ENCODE measurements at places on chromosomes 2 and 18.

DNA sequence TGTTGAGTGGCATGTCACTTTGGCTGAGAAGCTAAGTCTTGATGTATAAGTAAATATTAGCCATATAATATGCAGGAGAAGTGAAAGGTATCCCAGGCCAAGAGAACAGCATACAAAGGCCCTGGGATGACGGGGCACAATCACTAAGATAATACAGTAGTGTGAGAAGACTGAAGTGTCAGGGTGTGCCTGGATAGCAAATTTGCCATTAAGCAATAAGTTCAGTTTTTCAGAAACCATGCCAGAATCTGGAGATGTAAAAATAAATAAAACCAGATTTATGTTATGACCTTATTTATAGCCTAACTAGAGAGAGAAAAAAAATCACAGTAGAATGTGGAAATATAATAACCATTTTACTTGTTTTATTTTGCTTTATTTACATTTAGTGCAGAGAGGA lies 1858.7 kb upstream of the CELF4 start:
- DNase-seq = no peak

DNA sequence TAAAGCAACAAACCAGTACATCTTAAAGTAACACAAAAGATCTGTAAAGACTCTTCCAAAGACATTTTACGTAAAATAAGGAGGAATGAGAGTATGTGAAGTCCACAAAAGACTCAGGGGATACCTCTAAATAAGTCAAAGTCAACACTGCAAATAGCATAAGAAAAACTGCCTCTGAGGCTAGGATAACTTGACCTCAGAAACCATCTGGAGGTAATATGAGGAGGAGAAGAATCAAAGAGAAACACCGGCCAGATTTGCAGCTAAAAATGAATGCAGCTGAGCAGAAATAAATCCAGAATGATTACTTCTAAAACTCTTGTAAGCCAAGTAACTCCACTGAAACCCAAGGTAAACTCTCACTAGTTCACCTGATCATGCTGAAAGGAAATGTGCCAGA lies 52.2 kb upstream of the ERMN start:
- DNase-seq = no peak

DNA sequence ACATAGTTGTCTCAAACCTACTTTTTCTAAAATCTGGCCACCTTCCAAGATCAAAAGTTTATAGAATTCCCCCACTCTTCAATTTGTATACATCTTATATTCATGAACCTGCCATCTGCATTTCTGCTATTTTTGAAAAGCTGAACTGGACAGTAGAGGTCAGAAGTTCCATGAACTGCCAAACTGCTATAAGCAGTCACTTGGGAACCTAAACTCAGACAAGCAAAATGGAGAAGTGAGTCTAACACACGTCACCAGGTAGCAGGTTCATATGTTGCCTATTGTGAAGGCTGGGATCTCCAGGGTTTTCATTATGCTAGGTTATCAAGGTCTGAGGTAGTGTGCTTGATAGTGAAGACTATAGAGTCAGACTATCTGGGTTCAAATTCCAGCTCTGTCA lies 2.0 kb upstream of the MYO1B start:
- no peak for DNase-seq

GRCh38 chr18:6638447-6638846 lies 91.1 kb upstream of the ARHGAP28 start:
- DNase-seq = no peak

DNA sequence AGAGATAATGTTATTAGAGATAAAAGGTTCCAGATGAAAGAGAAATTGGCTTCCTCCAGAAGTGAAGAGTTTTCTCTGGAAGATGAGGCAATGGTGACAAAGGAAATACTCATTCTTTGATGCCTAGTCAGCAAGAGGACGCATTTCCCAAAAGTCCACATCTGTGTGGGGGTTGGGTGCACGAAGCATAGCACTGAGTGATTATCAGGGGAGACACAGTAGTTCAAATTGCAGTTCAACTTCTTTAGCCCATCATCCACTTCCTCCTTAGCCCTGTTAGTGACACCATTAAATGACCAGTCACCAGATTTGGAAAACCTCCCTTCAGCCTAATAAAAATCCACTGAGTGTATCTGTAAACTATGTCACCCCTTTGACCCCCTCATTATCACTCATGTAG lies 80.9 kb upstream of the PHLPP1 start:
- no peak for DNase-seq

DNA sequence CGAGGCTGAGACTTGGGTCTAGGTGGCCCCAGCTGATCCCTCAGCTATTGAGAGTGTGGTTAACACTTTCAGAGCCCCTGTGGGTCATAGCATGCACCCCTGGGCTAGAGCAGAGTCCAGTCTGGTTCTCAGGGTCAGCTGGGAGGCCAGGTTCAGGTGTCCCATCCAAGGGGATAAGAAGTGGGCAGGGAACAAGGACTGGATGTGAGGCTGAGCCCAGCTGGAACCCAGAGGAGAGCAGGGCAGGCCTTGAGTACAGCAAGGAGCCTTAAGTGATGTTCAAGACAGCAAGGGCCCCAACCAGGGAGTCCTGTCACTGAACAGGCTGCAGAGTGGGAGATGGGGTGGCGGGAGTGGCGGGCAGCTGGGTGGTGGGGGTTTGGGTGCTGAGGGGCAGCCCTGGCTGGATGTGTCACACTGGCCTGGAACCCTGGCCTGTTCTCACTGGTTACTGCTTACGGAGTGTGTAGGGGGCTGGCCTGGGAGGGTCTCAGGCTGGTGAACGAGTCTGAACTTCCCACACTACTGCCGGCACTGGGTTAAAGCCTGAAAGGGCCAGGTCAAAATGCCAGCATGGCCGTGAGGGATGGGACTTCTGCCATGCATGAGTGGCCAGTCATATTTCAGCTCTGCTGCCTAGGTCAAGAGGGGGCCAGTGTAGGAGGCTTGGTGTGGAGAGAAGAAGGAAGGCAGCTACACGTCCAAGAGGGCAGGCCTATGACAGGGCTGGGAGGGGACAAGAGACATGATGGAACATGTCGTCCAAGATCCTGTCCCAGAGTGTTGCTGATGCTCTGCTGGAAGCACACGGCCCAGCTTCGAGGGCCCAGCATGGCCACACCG lies 13.6 kb downstream of the TMEM185B start:
- no peak for DNase-seq

DNA sequence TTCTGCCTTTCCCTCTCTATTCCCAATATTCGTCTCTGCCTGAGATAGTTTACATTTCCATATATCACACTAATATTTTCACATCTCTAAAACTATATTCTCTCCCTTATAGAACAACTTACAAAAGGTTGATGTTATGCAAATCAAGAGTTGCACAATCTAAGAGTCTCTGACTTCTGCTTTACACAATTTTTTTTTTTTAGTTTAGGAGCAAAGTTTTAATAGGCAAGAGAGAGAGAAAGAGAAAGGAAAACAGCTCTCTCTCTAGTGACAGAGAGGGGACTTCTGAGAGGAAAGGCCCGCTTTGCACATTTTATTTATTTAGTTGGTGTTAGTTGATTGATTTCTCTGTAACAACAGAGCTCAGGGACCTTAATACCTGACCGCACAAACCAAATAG lies 380.2 kb downstream of the TXNL1 start:
- DNase-seq = no peak

- no peak for DNase-seq
These were observed 203.1 kb downstream of the NCKAP5 start for GRCh38 chr2:133365117-133365516.

GRCh38 chr2:43939695-43940256 lies 56.0 kb downstream of the LRPPRC start:
- no peak for DNase-seq

DNA sequence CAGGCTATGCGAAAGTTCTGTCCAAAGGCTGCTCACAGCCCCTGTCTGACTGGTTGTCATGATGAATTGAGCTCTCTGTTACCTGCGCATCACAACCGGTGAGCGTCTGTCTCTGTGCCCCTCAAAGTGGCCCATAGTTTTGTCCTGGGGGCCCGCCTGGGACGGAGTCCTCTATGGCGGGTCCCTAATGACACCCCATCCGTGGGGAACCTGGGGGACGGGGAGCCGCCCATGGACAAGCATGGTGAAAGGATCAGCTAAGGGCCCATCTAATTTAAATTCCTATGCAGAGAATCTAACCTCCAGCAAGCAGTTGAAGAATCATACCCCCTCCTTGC lies 473 bp downstream of the ELMOD3 start:
- no peak for DNase-seq

DNA sequence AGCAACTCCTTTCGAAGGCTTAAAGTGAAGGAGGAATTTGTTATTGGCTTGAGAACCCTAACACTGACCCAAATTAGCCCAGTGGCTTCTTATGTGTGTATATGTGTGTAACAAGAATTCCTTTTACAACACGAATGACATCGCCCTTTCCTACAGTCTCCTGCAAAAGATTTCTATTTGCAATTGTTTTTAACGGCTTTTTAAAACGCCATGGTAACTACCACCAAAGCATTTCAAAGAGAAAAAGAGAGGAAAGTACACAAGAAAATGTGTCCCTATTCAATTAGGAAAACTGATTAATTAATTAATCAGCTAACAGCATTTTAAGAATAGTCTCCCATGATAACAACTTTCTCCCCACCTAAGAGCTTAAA lies 58.1 kb downstream of the PAX3 start:
- no peak for DNase-seq

GRCh38 chr2:141482697-141483096 lies 648.1 kb downstream of the LRP1B start:
- DNase-seq = no peak

DNA sequence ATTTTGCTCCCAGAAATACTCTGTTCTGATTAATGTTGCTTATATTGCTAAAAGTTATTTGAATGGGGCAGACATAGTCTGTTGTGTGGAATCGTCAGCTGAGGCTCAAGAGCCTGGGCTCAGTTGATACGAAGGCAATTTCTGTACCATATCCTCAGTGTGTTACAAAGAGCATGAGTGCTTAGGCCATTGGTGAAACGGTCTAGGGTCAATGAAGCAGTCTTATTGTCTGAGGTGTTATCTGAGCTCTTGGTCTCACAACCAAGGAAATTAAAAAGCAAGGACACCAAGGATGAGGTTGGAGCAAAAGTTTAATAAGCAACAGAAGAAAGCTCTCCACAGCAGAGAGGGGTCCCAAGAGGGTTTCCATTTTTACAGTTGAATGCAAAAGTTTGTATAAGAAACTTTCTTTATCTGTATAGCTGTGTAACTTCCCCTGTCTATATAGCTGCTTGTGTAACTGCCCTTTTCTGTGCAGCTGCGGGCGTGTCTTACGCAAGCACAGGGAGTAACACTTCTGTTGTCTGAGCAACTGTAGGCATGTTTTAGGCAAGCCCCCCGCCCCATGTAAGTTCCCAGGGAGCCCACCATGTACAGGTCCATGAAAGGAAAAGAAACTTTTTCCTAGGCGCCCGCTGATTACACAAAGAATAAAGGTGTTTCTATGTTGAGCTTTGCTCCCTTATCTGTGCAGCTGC lies 40.6 kb upstream of the DSC1 start:
- DNase-seq = no peak

DNA sequence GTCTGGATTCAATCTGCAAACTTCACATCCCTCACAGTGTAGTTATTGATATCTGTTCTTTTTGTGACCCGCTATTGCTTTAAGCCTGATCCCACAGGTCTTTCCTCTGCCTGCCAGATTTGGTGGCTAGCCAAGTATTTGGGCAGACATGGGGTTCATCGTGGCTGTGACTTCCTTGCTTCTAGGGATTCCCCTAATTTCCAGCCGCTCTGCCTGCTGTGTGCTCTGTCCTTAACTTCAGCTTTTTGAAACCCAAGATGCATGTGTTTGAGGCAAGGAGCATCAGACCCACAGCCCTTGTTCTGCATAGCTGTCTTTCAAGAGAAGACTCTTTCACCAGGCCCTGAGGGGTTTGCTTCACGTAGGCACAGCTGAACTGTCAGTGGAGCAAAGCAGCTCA lies 54.2 kb downstream of the NCAPH start:
- no peak for DNase-seq

GRCh38 chr2:75565472-75566462 lies 5.0 kb upstream of the EVA1A start:
- DNase-seq = no peak

GRCh38 chr2:144469798-144470197 lies 50.1 kb downstream of the ZEB2 start:
- DNase-seq = no peak

DNA sequence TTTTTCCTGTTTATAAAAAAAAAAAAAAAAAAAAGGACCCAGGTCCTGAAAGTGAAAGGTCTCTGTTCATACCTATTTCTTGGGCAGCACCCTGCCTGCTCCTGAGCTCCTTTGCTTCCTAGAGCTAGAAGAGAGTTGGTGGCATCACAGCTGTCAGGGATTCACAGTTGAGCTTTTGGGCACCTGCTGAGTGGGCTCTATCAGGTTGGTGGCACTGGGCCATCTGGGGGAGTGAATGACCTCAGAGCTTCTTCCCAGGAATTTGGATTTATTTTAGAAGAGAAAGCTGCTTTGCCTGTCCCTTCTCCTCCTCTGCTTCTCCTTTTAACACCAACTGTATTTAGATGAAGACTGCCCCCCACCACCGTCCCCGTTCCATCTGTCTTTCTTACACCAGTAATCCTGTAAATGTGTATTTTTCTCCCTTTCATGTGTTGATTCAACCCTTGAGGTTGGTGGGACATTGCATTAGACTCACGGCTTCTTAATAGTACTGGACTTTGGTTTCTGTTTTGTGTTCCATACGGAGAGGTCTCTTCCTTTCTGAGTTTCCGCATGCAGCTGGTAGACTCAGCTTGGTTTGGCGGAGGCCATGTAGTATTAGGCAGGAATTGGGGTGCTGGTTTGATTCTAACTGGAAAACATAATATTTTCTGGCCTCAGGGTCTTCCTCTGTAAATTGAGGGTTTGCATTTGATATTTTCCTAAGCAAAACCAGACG lies 7.6 kb upstream of the MGAT5 start:
- no peak for DNase-seq

DNA sequence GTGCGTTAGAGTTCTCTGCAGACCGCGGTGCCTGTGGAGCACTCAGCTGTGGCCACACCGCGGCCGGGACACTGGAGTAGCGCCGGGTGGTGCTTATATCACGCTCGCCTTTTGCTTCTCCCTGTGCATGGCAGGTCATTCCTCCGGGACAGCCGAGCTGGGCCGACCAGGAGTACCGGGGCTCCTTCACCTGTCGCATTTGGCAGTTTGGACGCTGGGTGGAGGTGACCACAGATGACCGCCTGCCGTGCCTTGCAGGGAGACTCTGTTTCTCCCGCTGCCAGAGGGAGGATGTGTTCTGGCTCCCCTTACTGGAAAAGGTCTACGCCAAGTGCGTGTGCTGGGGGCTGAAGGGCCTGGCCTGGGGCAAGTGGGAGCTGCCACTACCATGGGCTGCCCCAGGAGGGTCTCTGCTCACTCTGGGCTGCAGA lies 4.2 kb downstream of the CAPN10 start:
- no peak for DNase-seq
